ENCODE measurements at places on chromosomes 6 and 20.

DNA sequence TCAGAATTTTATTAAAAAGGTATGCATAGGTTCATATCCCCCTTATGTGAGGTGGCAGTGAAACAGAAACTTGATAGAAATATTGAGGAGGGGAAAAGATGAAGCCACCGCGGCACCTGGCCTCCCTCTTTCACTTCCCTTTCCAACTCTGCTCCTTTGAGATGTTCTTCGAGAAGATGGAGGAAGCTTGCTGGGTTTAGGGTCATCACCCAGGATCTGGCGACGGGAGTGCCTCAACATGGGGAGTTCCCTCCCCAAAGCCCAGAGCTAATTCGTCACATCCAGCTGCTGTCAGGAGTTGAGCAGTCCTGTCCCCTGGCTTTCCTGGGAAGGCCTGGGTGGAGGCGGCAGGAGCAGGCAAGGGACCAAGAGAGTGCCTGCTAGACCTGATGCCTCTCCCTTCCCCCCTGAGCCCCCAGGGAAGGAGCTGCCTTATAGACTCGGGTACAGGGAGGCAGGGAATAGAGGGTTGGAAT lies 29.1 kb downstream of the RREB1 start:
- DNase-seq: no peak

DNA sequence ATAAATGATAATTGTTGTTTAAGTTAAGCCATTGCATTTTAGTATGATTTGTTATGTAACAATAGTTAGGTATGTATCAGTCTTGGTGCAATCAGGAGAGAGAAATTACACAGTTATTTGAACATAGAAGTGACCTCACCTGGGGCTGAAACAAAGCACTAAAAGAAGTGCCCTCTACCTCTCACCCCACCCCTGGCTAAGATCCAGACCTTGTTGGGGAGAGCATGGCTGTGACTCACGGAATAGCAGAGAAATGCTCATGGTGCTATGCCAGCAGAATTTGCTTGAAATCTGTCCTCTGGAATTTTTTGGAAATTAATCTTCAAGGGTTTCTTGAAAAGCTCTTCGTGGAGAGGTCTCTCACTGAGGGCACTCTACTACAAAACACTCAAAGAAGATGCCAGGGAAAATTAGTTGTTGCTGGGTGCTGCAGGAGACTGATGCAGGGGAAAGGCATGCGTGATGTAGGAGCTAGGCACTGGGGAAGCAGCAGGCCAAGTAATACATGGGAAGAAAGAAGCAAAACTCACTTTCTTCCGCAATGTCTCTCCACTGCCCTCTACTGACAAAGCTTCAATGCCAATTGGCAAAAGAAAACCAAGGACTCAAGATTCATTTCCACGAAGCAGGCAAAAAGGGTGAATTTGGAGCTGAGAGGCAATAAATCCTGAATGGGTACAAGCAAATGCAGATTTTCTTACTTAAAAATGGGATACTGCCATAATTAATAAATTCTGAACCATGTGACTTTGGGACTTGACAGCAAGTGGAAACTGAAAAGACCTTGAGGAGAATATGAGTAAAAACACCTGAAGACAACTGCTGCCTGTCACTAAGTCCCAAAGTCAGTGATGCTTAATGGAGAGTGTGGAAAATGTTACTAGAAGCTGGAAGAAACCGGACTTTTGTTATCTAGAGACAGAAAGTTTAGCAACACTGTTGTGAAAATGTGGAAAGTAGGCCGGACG lies 136.3 kb upstream of the ZNF184 start:
- no peak for DNase-seq

GRCh38 chr6:22026164-22026678 lies 270.6 kb downstream of the PRL start:
- no peak for DNase-seq

GRCh38 chr6:96878143-96878542 lies 19.5 kb downstream of the NDUFAF4 start:
- DNase-seq: no peak

DNA sequence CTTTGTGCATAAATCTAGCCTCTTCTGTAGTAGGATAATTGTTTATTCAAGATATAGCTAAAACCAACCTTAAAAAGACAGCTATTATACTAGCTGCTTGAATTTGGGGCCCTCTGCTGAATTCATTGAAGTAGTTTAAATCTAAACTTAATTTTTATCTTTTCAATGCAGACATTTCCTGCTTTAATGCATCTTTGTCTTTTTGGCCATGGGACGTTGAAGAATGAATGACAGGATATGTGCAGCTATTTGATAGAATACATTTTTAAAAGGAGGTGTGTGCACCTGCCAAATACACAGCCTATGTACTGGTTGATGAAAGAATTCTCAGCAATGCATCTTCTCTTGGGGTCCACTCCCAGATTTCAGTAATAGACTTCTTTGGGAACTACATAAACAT lies 524.9 kb downstream of the PHF3 start:
- no peak for DNase-seq

DNA sequence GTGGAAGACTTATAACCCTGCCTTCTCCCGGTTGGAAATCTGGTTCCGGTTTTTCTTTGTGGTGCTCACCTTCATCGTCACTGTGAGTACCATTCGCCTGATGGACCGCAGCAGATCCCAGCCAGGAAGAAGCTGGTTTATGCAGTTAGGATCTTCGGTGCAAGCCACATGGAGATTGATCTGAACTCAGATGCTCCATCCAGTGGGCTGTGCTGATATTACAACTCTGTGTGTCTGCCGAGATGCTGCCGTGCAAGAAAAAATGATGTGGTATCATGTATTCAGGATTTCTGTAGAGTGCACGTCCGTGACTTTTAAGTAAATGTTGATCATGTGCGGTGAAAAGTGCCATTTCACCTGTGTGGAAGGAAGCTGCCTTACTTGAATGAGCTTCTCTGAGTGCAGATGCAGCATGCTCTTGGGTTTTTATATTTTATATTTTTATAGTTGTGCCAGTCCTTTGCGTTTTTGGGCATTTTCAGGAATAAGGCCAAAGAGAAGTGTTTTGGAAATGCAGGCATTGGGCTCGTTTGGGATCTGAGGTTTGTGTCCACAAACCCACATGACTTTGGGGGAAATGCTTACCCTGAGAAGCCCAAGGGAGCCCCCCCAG lies 39.2 kb downstream of the DYNLT1 start:
- DNase-seq: no peak

GRCh38 chr6:14210663-14211561 lies 93.3 kb downstream of the CD83 start:
- DNase-seq: peak; percentile 93

DNA sequence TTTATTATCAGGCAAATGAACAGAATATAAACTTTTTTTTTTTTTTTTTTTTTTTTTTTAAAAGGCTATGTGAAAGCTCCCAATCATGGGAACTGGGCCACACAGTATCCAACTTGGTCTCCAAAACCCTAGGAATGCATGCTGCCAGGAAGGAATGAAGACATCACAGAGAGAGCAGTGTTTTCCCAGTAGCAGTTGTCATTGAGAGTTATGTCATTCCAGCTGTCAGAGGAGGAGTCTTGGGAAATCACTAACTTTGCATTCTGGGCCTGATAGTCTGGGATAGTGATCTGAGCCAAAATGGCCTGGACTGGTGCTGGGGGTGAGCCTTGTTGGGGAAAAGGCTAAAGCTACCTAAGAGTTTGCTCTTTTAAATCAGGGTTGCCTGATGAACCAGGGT lies 231.3 kb upstream of the MAP3K7 start:
- DNase-seq: no peak

Measured in coronary artery (tissue), 2 donors.